ENCODE measurements at places on chromosomes 7 and 10.

GRCh38 chr10:78449554-78449953, 415.9 kb downstream of the RPS24 start:
- no peak for ATAC-seq

GRCh38 chr10:117568334-117568733, 25.8 kb downstream of the EMX2 start:
- ATAC-seq: no peak

DNA sequence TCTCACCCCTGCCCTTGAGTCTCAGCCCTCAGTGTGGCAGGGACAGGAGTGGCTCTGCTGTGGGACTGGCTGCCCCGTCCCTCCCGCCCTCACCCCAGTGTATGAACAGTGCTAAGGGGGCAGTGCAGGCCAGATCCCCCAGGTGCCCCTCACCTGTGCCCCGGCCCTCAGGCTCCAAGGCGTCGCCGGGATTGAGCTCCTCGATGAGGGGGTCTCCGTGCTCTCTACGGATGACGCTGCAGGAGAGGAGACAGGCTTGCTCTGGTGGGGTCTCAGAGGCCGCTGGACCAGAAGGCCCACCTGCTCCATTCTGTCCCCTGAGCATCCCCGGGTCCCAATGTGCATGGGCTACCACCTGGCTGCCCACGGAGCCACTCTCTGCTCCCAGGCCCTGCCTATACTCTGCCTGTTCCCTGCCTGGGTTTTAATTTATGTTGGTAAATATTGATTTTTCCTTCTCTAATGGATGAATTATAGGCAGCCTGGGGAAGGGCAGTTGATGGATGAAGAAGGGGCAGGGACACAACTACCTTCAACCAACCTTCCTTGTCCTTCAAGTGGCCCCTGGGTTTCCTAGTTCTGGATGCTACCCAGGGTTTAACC, 47.2 kb downstream of the GOLGA7B start:
- ATAC-seq: no peak

DNA sequence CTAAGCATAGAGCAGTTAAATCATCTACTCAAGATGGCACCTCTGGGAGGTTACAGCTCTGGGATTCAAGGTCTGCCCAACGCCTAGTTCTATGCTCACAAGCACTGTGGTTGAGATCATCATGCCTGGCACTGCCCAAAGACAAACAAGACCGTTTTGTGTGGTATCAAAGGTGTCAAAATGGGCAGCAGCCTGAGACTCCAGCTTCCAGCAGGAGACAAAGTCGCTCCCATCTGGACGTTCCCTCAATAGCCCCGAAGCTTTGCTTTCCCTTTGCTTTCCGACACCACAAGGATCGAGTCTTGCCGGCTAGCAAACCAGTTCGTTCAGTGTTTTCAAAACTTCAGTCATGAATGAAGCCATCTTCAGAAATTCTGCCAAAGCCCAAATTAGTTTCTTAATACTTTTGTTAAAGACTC, 5.1 kb downstream of the HABP2 start:
- ATAC-seq: no peak

- ATAC-seq: no peak
These were observed 3.0 kb downstream of the PSPH start for GRCh38 chr7:56048245-56048644.

DNA sequence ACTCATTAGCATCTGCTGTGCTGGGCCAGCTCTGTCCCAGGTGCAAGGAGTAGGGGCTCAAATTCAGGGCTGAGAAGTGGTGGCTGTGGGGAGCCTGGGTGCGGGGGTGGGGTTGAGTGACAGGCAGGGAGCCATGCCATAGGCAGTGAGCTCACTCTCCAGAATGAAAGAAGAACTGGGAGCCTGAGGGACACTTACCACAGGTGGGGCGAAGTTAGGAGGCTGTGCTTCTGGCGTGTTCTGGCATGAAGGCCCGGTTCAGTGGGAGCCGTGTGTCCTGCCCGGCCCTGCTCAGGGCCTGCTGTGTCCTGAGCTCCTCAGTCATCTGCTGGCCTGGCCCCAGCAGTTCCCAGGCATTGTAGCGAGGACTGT, 62.5 kb downstream of the MKI67 start:
- peak; percentile 32 for ATAC-seq

DNA sequence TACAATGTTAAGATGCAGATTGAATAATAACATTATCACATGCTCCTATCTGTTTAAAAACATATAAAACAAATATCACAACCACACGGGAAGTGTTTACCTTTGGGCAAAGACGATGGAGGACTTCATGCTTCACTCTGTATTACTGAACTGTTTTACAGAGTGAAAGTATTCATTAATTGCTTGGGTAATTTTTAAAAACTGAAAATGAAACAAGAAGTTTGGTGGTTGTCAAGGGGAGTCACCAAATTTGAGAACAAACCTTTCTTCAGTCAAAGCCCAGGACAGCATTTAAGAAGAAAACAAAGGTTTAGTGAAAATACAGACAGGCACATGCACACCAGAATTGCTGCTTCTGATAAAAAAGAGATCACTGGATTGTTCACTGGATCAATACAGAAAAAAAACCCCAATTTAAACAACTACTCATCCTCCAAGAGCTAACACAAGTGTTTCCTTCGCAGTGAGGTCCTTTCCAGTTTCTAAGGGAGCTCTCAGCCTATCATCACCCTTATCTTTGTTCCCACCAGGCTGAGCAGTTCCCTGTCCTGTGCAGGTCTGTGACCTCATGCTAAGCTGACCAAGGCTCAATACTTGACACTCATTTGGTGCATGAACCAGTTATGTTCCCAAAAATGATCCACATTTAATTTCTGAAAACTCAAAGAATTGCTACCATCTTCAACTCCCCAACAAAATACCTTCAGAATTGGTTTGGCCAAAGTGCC, 8.8 kb downstream of the PARP12 start:
- peak; percentile 75 for ATAC-seq

DNA sequence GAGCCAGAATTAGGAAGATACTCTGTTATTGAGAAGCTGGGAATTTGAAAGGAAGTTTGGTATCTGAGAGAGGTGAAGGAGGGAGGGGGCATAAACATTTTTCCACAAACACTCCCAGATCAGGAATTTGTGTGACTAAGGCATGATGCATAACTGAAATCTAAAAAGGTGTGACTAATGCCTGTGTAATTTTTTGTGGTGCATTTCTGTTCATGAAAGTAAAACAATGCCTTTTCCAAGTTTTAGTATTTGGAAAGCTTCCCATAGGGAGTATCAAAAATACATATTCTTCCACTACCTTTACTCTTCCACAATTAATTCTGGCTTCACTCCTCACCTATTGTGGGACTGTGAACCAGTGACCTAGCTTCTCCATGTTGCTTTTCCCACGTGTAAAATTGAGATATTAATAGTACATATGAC, 56.4 kb upstream of the CAV2 start:
- no peak for ATAC-seq

- ATAC-seq: no peak
These were observed 253.1 kb upstream of the RHOBTB1 start for GRCh38 chr10:61197057-61197456.

- no peak for ATAC-seq
These were observed 361.5 kb upstream of the LRRTM3 start for GRCh38 chr10:66564287-66564686.

DNA sequence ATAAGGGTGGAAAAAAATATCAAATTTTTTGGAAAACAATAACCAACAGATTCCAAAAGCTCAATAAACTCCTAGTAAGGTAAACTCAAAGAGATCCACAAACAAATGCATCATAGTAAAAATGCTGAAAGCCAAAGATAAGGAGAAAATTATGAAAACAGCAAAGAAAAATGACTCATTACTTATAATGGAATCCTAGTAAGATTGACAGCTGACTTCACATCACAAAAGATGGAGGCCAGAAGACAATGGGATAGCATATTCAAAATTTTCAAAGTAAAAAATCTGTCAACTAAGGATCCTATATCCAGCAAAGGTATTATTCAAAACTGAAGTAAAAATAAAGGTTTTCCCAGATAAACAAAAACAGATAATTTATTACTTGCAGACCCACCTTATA, 183.4 kb upstream of the VIPR2 start:
- ATAC-seq: no peak

DNA sequence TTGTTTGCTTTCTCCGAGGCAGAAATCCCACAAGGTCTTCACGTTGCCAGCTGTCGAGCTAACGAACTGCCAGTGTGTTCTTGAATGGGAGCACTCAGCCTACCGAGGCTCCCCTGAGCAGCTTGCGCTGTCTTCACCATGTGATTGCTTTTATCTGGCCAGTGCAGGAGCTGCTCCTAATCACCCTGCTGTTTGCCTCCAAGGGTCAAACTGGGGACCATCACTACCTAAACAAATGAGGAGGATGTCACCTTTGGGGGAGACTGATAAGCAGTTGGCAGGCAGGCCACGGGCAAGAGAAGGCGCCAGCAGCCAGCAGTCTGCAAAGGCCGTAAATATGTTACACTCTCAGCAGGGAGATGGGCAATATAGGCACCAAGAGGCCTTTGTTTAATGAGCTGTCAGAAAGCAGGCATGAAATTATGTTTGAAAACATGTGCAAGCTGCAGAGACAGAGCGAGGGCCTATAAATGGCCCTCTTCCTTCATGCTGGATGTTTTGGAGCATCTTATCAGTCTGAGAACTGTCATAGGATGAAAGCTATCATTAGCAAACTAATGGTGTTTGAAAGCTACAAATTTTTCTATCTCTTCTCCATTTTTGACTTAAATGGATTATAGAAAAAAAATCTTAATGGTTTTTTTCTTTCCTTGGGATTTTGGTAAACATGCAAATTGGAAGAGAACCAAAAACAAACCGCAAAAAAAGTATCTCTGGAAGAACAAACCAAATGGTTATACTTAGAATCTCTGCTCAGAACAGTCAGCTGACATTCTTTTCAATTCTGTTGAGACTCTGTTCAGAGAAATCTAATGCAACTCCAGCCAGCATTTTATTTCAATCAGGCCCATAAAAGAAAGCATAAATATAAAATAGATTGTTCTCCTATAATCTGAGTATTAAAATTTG, 267.3 kb upstream of the NPVF start:
- ATAC-seq: no peak

DNA sequence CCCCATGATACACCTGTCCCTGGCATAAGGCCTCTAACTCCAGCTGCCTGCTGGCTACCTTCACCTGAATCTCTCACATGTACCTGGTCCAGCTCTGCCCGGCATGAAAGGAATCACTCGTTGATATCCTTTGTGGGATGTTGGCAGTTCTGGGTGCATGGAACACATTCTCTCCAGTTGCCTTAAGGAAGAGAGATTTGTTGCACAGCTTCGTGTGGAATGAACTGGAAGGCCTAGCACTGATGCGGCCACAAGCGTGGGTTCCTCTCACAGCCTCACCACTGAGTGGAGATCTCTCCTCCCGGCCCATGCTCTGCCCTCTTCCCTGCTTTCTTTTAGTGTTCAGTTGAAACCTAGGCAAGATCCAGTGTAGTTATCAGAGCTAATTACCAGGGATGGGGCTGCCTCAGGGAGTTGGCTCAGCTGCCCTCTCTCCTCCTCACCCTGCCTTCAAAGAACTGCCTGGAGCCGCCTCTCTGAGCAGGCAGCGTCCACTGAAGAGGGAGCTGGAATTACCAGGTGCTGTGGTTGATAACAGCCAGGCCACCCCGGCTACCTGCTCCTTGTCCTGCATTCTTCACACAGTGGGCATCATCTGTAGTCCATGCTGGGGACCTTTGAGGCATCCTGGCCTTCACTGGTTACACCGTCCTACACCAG, 194.3 kb downstream of the CCDC3 start:
- ATAC-seq: no peak

DNA sequence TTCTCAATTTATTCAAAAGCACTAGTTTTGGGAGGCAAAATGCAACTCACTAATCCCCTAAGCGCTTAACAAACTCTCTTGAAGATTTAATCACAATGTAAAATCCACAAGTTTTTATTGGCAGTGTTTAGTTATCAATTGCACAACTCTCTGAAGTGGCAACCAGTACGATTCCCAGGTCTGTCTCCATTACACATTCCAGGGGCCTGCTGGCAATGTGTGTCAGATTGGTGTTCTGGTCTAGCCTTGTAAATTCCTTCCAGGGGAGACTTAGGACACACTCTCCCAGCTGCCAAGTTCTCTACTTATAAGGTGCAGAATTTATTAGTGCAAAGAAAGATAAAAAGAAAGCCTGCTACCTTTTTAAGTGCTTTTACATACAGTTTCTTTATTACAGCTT, 164.7 kb upstream of the HPS1 start:
- ATAC-seq: no peak

- ATAC-seq: no peak
These were observed 63.6 kb downstream of the ANKRD7 start for GRCh38 chr7:118288098-118288497.

DNA sequence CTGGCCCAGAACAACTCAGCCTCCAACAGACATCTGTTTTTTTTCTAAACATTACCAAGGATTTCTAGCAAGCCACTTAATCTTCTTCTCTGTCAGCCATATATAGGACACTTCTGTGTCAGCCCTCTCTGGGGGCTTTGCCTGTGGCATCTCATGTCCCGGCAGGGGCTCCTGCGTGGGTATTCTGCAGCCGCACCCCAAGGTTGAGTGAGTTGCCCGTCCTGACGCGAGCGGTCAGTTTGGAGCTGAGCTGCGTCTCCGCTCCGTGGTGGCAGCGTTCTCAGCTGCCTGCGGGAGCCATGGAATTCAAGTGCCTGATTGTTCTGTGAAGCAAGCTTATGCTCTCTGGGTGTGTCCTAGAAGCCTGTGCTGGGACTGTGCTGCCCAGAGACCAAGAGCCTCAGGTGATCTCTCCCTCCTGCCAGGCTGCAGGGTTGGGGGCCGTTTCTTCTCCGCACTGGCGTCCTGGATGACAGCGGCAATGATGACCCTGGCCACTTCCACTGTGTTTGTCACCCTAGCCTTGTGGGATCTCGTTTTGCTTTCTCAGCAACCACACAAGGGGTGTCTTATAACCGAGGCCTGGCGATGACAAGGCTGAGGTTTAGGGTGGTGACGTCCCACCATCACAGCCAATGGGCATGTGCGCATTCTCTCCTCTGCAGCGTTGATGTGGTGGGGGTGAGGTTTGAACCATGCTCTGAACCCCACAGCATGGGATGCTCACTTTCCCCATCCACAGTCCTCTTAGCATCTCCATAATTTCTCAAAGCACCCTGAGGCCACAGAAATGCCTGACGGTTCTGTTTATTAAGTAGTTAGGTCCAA, 612.6 kb upstream of the FOXK1 start:
- ATAC-seq: no peak

- no peak for ATAC-seq
These were observed 233.9 kb downstream of the RPS24 start for GRCh38 chr10:78267598-78267997.

GRCh38 chr10:131885391-131886165, 15.2 kb upstream of the PPP2R2D start:
- peak; percentile 95 for ATAC-seq

DNA sequence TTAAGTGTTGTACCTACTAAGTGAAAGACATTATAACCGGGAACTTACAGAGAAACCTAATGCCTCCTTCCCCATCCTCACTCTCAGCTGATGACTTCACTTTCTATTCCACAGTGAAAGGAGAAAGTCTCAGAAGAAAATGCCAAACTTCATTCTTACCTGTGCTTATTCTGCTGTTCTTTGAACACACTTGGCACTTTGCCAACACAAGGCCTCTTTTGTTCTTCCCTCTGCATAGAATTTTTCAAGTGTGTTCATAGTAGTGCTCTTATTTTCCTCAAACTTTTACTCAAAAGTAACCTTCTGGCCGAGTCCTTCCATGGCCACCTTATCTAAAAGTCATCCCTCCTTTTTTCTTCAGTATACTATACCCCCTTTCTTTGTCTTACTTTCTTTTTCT, 59.4 kb upstream of the ETV1 start:
- no peak for ATAC-seq

- ATAC-seq: no peak
These were observed 54.4 kb downstream of the MGMT start for GRCh38 chr10:129521161-129522025.

Data from stimulated activated memory B cell treated with anti-CD40 and anti-IgM and Interleukin-4, amounts not matched to agents 10 μg/mL and 1 μg/mL and 100 μg/mL, for 72 hours (primary cell).